Fibroblast of skin of right quadriceps (primary cell): ENCODE measurements at places on chromosomes 3 and 15.

DNA sequence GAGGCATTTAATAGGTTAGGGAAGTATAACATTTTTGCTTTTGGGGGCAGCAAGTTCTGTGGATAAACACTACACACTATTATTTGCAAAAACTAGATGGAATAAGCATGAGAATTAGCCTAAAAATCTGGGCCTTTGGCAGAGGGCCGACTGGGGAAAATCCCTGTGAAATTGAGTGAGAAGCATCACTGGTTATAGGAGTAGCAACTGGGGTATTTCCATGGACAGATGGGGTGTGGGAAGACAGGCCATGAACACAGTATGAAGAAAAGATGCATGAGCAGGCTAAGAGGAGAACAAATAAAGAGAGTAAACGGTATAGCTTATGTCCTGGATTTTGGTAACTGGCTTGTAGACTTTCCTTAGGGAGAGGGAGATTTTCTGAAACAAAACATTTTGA is 32.9 kb upstream of the CSPG5 start:
- no peak for DNase-seq

DNA sequence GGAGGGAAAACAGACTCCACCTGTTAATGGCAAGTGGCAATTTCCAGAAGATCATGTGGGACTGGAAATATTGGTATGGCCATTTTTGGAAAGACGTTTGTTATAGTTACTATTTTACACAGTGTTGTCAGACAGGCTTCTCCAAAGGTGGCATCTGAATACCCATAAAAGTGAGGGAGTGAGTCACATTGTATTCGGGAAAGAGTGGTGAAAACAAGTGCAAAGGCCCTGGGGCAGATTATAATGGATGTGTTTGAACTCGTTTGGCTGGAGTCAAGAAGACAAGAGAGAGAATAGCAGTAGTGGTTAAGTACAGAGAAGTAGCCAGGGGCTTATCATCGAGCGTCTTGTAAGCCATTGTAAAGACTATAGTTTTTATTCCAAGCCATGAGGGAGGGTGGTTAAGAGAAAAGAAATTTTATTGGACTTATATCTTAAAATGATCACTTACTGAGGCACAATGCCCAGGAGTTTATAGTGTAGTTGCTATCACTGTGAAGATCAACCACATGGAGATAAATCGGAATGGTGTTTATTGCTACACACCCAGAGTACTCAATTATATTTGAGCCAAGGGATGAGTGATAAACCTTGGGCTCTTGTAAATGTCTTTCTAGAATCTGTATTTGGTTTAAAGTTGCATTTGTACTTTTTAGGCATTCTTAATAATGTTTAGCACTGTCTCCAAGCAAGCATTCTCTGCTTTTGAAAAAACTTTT is 212.8 kb upstream of the KBTBD8 start:
- DNase-seq, result no peak

- DNase-seq, result no peak
Measured at GRCh38 chr15:74390647-74391288, 23.3 kb upstream of the CYP11A1 start.

GRCh38 chr3:101816215-101817149 is 32.8 kb upstream of the NFKBIZ start:
- DNase-seq, result peak; percentile 56

DNA sequence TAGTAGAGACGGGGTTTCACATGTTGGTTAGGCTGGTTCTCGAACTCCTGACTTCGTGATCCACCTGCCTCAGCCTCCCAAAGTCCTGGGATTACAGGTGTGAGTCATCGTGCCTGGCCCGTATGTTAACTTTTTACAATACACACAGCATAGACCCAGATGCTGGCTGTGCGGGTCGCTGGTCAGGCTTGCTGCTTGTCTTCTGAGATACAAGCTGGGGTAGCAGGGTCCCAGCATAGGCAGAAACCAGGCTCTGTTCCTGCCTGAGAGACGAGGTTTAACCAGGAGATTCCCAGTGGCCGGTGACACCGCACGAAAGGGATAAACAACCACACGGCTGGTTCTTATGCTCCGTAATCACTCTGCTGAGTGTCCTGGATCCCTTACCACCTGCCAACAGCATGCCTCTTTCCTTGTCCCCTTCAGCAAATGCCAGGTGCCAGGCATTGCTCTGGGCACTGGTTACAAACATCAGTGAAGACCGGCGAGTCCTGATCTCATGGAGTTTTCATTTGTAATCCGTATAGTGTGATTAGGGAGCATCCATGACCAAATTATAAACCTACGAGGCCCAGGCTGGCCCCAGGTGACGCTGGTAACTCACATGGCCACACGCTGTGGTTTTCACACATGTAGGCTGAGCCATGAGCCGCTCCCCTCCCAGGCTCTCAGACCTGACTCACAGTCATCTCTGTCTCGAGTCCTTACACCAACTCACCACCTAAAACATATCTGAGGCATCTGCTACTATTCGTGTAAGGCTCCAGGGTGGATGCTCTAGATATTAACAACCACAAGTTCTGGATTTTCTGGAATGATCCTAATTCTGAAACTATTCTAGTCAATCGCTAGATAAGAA is 125.7 kb downstream of the PDZRN3 start:
- DNase-seq, result peak; percentile 48

GRCh38 chr15:97745481-97746071 is 214.9 kb upstream of the ARRDC4 start:
- DNase-seq, result peak; percentile 6

GRCh38 chr15:47820747-47821319 is 103.5 kb downstream of the SEMA6D start:
- peak; percentile 69 for DNase-seq

- no peak for DNase-seq
Measured at GRCh38 chr3:195908694-195909581, 587 bp upstream of the TNK2 start.

DNA sequence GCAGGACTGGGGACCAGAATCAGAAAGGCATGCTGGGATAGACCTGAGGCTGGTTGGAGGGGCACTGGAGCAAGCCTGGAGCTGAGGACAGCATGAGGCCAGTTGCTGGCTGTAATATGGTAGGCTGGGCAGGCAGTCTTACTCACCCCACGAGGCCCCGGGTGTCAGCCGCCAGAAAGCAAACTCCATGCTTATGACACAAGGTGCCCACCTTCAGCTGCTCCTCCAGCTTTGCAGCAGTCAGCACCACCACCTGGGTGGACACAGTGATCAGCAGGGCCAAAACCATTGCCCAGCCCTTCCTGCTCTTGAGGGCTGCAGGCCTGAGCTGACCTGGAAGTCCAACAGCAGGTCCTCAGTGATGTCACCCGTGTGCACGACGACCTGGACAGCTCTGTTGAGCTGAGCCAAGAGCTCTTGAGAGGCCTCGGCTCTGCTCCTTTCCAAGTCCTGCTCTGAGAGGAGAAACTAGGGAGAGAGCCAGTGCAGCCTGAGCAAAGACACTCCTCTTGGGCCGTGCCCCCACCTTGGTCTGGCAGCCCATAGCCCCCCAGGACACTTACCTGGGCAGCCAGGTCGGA is 747 bp downstream of the UBA7 start:
- no peak for DNase-seq

DNA sequence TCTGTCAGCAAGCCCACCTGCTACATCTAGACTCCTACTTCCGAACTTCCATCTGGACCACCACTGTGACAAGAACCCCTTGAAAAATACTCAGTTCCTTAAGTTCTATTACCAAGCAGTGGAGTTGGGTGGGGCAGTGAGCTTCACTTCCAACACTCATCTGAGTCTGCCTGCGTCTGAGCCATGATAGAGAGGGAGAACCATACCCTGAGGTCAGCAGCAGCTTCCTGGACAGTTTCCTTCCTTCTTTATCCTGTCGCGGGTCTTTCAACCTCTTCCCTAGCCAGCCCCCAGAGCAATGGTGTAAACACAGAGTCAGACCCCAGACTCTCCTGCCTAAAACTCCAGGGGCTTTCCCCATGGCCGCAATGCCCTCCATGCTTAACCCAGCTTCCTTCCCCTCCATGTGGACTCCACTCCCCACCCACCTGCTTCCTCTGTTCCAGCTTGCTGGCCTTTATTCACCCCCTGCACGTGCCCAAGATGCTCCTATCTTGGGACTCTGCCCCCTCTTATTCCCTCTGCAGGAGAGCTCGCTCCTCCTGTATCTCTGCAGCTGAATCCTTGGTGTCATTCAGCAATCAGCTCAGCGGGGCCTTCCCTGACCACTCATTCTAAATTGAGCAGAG is 211.2 kb downstream of the SHQ1 start:
- no peak for DNase-seq

DNA sequence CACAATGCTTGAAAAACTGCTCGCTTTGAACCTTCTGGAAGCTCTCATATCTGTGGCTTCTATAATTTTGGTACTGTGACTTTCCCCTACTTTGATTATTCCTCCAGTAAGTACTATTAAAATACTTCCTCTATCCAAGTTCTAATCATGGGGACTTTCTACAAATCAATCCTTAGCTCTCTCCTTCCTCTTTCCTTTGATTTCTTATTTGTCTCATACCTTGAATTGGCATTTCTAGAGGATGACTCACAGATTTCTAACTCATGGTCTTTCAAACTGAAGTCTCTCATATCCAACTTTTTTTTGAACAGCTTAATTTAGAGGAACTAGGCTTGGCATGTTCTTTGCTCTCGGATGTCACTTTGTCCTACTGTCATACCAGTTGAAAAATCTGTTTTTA is 241.8 kb downstream of the TBC1D5 start:
- DNase-seq, result peak; percentile 14

GRCh38 chr15:72339777-72340177 is 19.8 kb upstream of the CELF6 start:
- DNase-seq, result peak; percentile 94

DNA sequence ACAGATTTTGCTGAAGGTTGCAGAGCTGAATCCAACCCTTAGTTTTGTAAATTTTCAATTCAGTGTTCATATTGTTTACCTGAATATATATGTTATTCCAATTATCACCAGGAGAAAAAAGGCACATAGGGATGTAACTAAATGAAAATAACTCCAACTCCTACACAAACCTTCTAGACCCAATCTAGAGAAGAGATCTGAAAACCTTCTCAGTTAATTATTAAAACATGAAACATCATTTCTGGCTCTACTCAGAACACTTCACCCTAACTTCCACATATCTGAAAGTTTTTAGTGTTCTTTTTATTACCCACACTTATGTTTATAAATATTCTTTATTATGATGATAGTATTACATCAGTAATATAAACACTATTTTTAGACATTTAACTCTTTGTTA is 76.6 kb downstream of the LRRFIP2 start:
- DNase-seq, result no peak

DNA sequence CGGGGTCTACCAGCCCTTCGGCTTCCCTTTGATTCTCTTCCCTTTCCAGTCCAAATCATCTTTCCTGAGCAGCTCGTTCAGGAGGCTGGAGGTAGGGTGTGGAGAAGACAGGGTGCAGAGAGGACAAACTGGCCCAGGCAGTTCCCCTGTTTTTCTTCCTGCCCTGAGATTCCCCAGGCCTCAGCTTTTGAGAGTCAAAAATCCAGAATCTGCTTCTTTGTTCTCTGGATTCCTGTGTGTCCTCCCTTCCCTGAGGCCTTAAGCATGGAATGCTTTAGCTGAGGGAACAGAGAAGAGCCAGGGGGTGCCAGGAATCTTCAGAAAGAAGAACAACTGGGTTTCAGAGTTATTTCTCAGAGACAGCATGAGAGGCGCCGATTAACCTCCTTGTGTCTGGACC is 26.7 kb upstream of the LRTM1 start:
- DNase-seq, result peak; percentile 38

DNA sequence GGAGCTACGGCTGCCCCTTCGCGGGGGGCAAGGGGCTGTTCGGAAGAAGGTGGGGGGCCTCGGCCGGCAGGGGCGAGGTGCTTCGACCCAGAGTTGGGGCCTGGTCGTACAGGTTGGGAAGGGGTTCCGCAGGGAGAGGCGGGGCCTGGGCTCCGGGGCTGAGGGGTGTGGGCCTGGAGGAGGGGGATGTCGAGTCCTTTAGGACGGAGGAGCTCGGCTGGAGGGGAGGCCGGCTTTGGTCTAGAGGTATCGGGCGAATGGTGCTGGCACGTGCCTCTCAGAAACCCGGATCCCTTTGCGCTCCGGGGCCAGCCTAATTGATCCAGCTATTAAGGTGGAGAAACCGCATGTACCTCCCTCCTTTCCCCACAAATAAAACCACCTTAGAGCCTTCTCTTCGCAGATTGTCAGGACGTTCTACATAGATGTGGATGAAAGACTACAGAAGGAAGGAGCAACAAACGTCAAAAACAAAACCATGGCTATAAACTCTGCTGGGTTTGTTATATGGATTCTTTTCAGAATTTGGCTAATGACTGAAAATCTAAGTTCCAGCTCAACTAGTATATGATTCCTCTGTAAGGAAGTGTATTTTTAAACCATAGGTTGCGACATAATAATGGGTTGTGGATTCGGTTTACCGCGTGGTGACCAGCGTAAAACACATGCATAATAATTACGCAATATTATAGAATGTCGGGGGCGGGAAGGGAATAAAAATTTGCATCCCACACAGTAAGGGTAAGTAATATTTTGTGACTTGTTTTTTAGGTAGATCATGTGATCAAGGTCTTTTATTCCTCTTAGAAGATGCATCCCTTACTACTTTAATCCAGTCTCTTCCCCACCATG is 644 bp upstream of the NGLY1 start:
- peak; percentile 26 for DNase-seq

DNA sequence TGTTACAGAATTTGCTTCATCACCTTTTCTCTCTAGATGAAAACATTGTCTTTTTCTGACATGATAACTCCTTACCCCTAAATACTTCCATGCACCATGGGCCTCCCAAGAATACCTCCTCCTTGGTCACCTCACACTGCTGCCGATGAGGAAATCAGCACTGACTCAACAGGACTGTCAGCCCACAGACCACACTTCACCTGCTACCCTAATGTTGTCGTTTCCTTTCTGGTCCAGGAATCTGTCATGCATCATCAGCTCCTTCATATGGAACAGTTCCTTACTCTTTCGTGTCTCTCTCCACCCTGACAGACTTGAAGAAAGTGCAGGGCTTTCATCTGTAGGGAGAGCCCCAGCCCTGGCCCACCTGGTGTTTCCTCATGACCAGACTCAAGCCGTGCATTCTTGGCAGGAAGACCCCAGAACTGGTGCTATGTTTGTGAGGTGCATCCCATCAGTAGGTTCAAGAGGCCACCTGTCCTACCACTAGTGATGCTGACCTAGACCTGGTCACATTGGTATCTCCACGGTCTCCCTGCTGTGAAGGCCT is 41.1 kb upstream of the PLXNA1 start:
- DNase-seq, result no peak

DNA sequence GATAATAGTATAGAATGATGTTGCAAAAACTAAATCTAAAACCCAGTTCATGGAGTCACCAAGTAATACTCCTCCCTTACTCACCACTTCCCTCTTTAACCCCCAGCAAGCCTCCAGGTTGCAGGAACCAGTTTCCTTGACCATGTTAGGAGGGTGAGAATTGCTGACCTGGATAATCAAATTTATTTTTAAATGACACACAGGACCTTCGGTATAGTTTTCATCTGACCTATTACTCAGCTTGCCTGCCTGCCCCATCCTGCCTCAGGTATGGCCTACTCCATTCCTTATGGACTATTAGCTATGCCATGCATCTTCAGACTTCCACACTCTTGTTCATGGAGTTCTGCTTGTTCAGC is 883 bp downstream of the RTP4 start:
- no peak for DNase-seq

DNA sequence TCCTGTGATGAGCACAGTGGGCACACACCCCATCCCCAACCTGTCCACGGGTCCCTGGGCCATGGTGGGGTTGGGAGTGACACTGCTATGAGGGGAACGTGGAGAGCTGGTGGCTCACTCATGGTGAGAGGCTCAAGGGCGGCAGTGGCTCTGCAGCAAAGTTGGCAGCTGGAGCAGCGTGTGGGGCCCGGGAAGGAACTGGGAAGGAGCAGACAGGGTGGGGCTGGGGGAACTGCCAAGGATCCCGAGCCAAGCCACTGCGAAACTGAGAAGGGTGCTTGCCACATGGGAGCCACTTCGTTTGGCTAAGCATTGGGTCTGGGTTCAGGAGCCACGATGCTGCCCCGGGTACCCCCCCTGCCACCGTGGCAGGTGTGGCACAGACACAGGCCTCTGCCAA is 80.1 kb downstream of the SNRK start:
- DNase-seq, result no peak
